ENCODE measurements at places on chromosomes 2 and 18.

- no peak for DNase-seq
Measured at GRCh38 chr18:45173327-45173726, 441.9 kb upstream of the SLC14A2 start.

- no peak for DNase-seq
Measured at GRCh38 chr18:46040033-46040746, 31.9 kb downstream of the PSTPIP2 start.

- DNase-seq, result no peak
Measured at GRCh38 chr2:46175419-46175818, 121.8 kb upstream of the EPAS1 start.

DNA sequence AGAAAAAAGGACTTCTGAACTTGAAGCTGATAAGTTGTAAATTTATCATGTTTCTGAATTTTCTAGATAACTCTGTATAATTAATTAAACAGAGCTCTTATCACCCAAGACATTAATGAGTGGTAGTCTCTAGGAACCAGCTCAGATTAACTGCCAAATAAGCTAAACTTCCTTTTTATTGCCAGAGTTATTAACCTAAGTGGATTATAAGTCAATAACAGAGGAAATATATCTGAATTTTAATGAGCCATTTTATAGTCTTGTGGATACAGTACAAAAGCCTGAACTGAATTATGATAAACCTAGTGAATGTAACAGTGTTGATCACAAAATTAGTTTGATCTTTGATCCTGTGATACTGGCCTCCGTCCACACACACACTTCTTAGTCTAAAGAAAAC lies 111.5 kb downstream of the COMMD1 start:
- no peak for DNase-seq

- peak; percentile 78 for DNase-seq
Measured at GRCh38 chr2:17518212-17519154, at the start of gene RAD51AP2. Gene RAD51AP2 (minus strand): TSS chr2:17518440. CDS start chr2:17518415, 25 bp downstream.

DNA sequence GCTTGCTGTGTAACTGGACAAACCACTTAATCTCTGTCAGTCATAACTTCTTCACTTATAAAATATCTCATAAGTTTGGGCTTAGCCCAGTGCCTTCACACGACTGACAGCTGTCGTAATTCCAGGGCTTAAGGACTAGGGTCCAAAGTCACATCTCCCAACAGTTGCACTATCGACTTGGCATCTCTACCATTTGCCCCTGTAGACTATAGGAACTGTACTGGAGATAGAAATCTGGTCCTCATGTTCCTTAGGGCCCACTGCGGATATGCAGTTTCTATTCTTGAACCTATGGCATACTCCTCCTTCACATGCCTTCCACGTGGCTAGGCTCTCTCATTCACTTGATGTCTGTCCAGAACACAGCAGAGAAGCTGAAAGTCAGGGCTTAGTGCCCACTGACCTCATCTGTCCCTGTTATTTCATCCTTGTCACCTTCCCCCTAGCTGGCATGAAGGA lies 2.7 kb downstream of the ABHD1 start:
- no peak for DNase-seq

DNA sequence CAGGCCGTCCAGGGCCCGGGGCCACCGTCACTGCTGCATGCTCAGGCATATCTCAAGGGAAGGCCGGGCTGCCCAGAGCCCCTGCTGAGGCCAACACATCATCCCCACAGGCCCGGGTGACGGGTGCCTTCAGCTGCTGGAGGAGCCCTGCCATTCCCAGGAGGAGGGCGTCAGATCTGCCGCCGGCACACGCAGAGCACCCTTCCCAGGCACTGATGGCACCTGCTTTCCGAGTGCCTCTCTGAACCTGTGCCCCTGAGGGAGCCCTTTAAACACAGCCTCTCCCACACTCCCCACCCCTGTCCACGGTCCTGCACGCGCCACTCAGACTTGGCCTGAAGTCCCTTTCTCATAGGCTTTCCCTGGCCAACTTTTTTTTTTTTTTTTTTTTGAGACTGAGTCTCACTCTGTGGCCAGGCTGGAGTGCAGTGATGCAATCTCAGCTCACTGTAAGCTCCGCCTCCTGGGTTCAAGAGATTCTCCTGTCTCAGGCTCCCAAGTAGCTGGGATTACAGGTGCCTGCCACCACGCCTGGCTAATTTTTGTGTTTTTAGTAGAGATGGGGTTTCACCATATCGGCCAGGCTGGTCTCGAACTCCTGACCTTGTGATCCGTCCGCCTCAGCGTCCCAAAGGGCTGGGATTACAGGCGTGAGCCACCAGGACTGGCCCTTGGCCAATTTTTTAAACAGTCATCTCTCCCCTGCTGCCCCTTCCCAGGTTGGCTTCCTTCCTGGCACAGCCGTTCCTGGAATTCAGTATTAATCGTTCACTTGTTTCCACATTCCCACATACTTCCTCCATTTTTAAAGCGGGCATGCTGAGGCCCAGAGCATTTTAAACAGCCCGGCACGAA lies 211.7 kb downstream of the NDUFA10 start:
- DNase-seq, result no peak

DNA sequence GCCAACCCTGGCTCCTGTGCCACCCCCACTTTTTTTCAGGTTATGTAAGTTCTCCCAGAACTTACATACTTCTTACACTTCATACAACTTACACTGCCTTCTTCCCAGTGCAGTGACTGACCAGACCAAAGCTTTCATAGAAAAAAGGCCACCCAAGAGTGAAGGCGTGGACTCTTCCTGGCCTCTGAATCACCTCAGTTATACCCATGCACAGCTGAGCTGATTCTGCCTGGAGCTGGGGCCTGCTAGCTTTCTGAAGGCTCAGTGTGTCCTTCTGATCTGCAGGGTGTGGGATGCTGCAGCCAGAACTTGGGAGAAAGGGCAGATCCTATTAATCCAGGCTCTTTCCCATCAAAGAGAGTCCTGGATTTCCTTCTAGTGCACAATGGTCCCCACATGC lies 216.1 kb downstream of the TTC32 start:
- no peak for DNase-seq

DNA sequence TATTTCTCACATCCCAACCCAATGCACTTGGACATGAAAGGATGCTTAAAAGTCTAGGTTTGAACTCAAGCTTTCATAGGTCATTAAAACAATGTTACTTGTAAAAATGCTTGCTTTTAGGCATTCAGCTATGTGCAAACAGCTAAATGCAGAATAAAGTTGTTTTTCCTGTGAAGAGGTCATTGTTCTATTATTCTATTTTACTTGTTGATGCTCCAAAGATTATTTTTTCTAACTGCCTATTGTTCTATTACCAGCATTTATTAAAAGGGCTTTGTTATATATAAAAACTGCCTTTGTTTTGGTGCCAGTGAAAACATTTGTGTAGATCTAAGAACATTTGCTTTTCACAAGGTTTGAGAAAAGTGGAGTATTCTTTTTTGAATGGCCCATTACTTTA lies 49.4 kb downstream of the TMEM178A start:
- no peak for DNase-seq

DNA sequence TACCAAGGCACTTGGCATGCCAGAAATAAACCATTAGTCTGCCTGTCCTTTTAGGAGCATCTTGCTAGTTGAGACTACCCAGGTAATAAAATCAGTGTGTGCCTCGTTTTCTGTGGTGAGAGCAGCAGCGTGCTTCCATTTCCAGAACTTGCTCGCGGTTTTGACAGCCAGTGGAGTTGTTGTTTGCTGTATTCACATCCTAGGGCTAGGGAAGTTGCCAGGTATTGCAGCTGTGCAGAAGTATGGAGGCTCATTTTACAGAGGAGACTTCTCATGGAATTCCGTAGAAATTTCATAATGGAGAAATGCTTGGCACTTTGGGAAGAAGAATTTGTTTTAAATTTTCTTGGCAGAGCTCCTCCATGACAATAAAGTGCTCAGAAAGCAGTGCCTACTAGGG lies 1355.1 kb upstream of the ZEB2 start:
- DNase-seq, result no peak

DNA sequence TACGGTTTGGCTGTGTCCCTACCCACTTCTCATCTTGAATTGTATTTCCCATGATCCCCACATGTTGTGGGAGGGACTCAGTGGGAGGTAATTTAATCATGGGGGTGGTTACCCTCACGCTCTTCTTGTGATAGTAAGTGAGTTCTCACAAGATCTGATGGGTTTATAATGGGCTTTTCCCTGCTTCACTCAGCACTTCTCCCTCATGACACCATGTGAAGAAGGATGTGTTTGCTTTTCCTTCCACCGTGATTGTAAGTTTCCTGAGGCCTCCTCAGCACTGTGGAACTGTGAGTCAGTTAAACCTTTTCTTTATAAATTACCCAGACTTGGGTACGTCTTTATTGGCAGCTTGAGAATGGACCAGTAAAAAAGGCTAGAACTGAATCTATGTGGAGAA lies 750.0 kb upstream of the ID2 start:
- DNase-seq, result no peak

DNA sequence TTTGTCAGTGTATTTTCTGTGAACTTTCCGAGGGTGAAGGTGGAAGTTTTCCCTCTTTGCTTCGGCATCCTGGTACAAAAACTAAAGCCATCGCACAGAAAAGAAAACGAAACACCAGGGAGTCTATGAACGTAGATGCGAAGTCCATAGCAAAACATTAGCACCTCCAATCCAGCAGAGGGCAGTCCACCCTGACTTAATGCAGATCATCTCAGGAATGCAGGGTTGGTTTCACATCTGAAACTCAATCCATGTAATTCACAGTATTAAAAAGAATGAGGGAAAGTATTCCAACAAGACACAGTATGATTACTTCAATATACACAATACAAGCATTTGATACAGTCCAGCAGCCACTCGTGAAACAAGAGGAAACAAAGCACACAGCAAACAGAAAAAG lies 70.8 kb downstream of the RTP5 start:
- DNase-seq, result no peak

GRCh38 chr2:11377928-11378545 lies 33.6 kb upstream of the ROCK2 start:
- DNase-seq, result no peak

- no peak for DNase-seq
Measured at GRCh38 chr18:23618862-23619387, 32.6 kb upstream of the NPC1 start.

DNA sequence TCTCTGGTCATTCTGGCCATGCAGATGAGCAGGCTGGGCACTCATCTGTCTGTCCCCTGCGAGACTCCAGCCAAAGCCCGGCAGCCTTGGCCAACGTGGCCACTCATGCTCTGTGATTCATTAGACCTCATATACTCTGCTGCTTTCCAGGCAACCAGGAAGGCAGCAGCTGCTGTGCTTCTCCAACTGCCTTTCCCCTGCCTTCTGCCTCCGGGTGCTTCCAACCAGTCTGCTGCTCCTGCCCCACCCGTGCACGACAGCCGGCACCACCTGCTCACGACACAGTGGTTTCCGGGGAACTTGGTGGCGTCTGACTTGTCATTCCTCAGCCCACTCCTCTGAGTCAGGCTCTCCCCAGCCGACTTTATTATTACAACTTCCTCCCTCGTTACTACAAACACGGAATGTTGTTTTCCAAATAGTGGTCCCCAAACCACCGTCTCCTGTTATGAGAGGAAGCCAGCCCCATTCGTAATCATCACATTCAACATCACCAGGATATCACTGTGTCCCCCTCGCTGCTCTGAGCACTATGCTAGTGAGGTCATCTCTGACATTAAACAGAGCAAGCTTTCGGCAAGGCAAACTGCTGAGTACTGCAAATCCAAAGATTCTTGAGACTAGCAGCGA lies 392.4 kb downstream of the ALK start:
- DNase-seq, result peak; percentile 36

GRCh38 chr2:128736689-128737545 lies 418.2 kb upstream of the HS6ST1 start:
- DNase-seq, result peak; percentile 20

- DNase-seq, result no peak
Measured at GRCh38 chr2:233464531-233465240, 101.9 kb downstream of the USP40 start.

GRCh38 chr2:25367296-25367695 lies 25.6 kb upstream of the DNMT3A start:
- DNase-seq, result no peak

- no peak for DNase-seq
Measured at GRCh38 chr18:58977801-58978200, 113.1 kb downstream of the ZNF532 start.

DNA sequence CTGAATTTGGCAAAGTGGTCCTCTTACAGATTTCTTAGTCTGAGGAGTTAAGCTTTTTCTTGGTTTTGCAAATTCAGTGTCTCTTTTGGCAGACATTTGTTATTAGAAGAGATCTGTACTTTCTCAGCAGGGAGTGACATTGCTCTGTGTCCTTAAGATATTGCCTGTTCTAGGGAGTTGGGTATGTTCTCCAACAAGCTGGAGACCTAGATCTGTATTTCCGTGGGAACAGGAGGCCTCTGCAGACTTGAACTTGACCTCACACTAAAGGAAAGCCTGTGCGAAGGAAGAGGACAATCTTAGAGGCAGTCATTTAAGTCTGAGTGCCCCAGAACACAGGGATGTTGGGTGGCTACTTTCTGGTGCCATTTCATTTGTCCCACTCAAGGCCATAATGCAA lies 107.0 kb upstream of the ATP8B1 start:
- no peak for DNase-seq

DNA sequence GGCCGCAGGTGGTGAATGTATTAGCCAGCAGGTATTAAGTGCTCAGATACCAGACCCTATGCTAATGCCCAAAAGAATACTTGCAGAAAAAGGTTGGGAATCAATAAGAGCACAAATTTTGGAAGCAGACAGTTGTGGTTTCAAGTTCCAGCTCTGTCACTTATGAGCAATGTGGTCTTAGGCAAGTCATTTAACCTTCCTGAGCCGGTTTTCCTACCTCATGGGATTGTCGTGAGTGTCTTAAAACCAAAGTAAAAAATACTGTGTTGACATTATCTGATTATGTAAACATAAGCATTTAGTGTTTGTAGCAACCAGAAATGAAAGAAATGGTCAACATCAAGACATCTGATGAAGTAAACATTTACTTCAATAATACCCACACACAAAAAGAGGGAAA lies 93.0 kb upstream of the CHST9 start:
- no peak for DNase-seq

- DNase-seq, result peak; percentile 14
Measured at GRCh38 chr2:111617299-111618225, 266.4 kb downstream of the ANAPC1 start.

DNA sequence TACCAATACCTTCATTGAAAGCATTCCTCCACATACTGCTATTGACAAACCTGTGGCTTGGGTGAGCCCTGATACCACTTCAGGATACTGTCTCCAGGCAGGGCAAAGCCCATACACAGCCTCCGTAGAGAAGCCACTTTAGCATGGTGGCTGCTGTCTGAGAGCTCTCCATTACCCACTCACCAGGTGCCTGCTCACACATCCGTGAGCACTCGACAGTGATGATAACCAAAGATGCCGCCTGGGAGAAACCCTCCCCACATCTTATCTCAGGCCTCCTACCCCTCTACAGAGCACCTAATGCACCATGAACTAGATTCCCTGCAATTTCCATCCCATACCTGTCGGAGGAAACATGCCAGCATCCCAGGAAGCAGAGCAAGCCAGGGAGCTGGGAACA lies 57.6 kb upstream of the KLHL29 start:
- DNase-seq, result no peak

- DNase-seq, result no peak
Measured at GRCh38 chr2:106362789-106363188, 105.4 kb downstream of the RGPD3 start.

- DNase-seq, result no peak
Measured at GRCh38 chr2:238855299-238855698, 7.4 kb downstream of the TWIST2 start.

- DNase-seq, result no peak
Measured at GRCh38 chr18:37457341-37457740, 108.3 kb downstream of the CELF4 start.

- peak; percentile 51 for DNase-seq
Measured at GRCh38 chr2:32484937-32485336, 128.1 kb downstream of the BIRC6 start.

- peak; percentile 79 for DNase-seq
Measured at GRCh38 chr2:109648041-109648527, 33.9 kb downstream of the SOWAHC start.
